LHCN-M2 (cell line): ENCODE measurements at places on chromosomes 2 and 18. TPM values are rescaled to one million over a fixed set of nuclear protein-coding genes. Genes with fewer than 3 reads are reported as not detected.

CRACDL gene
- total RNA-seq: not detected in 2 replicates

DNA sequence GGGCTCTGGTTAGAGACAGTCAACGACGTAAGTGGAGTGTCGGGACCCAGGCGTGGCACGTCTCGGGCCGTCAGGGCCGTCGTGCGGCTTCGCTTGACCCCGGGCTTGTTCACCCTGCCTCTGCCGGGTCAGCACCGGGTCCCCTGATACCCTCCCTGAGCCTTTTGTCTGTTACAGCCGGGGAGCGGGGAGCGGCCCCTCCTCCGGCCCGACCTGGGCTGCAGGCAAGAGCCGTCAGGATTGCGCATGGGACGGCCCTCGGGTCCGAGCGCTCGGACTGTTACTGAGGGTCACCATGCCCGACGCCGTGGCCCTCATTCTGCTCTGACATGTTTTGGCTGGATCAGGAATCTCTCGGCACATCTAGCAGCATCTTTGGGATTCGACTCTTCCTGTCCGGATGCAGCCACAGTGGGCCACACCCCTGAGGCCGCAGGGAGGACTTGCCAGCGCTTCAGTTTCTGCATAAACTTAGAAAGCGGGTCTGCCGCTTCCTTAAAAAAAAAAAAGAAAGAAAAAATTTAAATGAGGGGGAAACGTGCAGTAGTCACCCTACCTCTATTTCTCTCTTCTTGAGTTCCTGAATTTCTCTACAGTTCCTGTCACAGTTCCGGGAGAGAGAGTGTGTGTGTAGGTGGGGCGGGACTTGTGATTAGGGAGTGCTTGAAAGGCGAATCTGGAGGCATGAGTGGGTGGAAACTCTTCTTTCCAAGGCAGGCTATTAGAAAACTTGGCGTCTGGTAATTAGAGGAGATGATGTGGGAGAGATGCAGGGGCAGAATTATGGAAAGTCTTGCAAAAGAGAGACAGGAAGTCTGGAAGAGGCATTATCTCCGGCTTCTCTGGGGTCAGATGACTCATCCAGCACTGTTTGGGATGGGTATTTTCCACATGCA is 909 bp downstream of the TMEM87B start:
- peak; percentile 90 for DNase-seq

- DNase-seq: no peak
Observed at GRCh38 chr2:47282621-47283272, 120.2 kb upstream of the MSH2 start.

DNA sequence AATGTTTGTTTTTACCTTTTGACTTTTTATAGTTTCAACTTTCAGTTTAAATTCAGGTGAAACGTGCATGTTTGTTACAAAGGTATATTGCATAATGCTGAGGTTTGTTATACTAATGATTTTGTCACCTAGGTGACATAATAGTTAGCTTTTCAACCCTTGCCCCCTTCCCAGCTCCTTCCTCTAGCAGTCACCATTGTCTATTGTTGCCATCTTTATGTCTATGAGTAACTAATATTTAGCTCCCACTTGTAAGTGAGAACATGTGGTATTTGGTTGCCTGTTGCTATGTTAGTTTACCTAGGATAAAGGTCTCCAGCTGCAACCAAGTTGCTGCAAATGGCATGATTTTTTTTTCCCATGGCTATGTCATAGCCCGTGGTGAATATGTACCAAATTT is 322.3 kb upstream of the SETBP1 start:
- DNase-seq: no peak

DNA sequence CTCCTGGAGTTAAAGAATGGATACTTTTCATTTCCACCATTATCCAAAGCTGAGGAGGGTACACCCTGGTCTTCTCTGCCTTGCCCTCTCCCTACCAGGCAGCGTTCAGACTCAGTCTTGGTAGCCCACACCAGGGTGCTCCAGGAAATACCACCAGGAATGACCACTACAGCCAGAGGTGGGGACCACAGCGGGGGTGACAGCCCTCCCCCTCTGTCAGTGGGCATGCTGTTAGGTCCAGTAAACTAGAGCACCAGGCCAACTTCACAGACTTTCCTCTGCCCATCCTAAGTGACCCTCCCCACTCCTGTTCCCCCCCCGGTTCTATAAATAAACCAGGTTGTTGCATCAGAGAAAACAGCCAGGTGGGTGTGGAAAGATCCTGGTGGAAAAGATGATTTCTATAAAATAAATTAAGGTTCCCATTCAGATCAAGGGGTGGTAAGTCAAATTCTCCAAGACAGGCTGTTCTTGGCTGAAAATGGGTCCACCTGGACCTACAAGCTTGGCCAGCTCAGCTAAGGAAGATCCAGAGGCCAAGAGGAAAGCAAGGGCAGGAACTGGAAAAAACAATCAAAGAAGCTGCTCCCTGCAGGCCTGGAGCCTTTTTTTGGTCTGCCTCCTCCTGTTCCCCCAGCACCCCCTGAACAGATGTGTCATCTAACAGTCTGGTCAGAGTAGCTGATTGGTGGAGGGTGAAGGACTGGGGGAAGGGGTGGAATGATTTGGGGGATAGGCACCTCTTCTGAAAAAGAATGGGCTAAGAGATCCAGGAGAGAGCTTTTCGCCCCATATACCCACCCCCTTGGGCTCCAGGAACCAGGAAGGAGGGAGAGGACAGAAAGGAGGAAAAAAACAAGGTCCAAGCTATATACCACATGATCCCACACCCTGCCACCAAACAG is 2.3 kb downstream of the RAB11FIP5 start:
- peak; percentile 72 for DNase-seq

- no peak for DNase-seq
Observed at GRCh38 chr18:64283059-64283458, 134.2 kb upstream of the LINC00305 start.

STAT4 gene
- 0.13 and 0.75 TPM in 2 replicates for total RNA-seq
